ENCODE measurements at places on chromosomes 11 and 22. TPM values are rescaled to one million over a fixed set of nuclear protein-coding genes. Genes with fewer than 3 reads are reported as not detected.

GATD1 gene
- 93.6 TPM for total RNA-seq

DNA sequence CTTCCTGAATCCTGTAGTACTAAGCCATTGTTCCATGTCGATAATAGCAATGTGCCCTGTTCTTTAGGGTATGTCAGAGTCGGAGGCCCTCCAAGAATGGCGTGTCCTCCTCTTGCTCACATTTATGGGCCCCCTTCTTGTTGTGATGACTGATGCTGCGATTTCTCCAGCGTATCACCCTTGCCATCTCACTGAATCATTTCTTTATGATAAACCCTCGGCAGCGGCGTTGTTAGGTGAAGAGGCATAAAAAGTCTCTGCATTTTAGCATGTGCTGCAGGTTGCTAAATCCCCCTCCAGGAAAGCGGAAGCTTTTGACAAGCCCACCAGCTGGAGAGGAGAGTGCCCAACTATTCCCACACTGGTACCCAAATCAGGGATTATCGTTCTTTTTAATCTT is 1045.3 kb downstream of the BRD1 start:
- H3K4me3 ChIP-seq, result no peak overlapping the region
- H3K27me3 ChIP-seq, result no peaks in the 10 kb centered on the region
- H3K36me3 ChIP-seq, result no peaks in the 10 kb centered on the region
- DNase-seq, result no peak

GRCh38 chr11:125372911-125373310 is 123.2 kb downstream of the FEZ1 start:
- H3K4me3 ChIP-seq, result no peak overlapping the region
- H3K27me3 ChIP-seq, result peaks cover 5% of the 10 kb centered on the region
- no peak for DNase-seq
- H3K27ac ChIP-seq, result no peak overlapping the region

- peaks cover 38% of the 10 kb centered on the region for H3K4me1 ChIP-seq
- peaks cover 8% of the 10 kb centered on the region for H3K27me3 ChIP-seq
- H3K4me3 ChIP-seq, result peak overlapping the region; percentile 28
- DNase-seq, result no peak
Measured at GRCh38 chr11:65559951-65560537, 1.9 kb upstream of the LTBP3 start.

DNA sequence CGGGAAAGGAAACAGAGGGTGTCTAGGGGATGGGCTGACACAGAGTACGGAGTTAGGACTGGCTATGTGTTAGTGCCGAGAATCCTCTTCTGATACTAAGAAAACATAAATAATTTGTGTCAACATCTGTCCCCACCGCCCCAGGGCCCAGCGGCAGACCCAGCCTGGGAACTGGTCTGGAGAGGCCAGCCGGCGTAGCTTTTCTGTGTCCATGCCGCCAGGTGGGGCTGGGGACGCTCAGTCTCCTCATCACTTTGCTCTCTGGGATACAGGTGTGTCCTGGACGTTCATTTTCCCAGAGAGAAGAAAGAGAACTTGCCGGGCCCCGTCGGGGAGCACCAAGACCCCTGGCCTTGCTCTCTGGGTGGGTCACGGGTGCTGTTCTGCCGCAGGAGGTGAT is 54.7 kb downstream of the WNT7B start:
- H3K36me3 ChIP-seq, result no peaks in the 10 kb centered on the region
- H3K27me3 ChIP-seq, result no peaks in the 10 kb centered on the region
- DNase-seq, result no peak
- H3K27ac ChIP-seq, result no peak overlapping the region
- H3K4me1 ChIP-seq, result no peaks in the 10 kb centered on the region

FAM76B gene
- 45.3 TPM for total RNA-seq

DNA sequence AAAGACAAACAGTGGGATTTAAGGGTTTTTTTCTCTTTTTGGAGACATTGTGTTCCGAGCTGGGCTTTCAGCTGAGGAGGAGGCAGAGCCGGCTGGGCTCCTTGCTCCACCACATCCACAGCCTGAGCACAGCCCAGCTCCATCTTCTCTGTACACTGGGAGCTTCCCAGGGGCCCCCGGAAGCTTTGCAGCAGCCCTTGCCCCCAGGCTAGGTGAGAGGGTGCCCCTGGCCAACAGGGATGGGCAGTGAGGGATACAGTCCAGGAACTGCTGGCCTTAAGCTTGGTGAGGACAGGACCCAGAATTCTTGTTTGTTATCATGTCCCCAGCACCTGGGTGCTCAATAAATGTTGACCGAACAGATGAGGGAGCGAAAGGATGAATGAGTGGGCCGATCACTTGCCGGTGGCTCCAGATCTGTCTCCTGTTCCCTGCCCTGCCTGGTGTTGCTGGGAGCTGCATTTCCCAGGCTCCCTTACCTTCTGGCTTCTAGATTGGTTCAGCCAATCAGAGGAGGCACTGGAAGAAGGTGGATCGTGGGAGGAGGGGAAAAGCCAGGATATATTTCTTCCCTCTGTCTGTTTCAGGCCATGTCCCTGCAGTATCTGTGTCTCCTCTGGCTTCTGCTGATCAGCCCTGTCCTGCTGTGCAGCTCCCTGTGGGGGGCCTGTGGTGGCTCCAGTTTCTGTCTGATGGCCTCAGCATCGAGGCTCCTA is 26.5 kb upstream of the NECTIN1 start:
- peaks cover 18% of the 10 kb centered on the region for H3K27me3 ChIP-seq
- no peaks in the 10 kb centered on the region for H3K36me3 ChIP-seq
- no peak for DNase-seq
- H3K4me3 ChIP-seq, result no peak overlapping the region

GRCh38 chr22:49838771-49839717 is 11.4 kb upstream of the BRD1 start:
- DNase-seq, result no peak
- peaks cover 31% of the 10 kb centered on the region for H3K27me3 ChIP-seq
- H3K4me1 ChIP-seq, result peaks cover 4% of the 10 kb centered on the region
- H3K27ac ChIP-seq, result no peak overlapping the region

DCUN1D5 gene
- 39.1 TPM for total RNA-seq

- no peaks in the 10 kb centered on the region for H3K36me3 ChIP-seq
- peaks cover 12% of the 10 kb centered on the region for H3K4me1 ChIP-seq
- no peak for DNase-seq
- no peak overlapping the region for H3K27ac ChIP-seq
- no peaks in the 10 kb centered on the region for H3K27me3 ChIP-seq
Measured at GRCh38 chr22:50186761-50187523, 1.2 kb downstream of the TRABD start.

NRXN2 gene
- 8.5 TPM for total RNA-seq

CHADL gene
- 0.61 TPM for total RNA-seq

TH gene
- total RNA-seq, result 0.68 TPM

DNA sequence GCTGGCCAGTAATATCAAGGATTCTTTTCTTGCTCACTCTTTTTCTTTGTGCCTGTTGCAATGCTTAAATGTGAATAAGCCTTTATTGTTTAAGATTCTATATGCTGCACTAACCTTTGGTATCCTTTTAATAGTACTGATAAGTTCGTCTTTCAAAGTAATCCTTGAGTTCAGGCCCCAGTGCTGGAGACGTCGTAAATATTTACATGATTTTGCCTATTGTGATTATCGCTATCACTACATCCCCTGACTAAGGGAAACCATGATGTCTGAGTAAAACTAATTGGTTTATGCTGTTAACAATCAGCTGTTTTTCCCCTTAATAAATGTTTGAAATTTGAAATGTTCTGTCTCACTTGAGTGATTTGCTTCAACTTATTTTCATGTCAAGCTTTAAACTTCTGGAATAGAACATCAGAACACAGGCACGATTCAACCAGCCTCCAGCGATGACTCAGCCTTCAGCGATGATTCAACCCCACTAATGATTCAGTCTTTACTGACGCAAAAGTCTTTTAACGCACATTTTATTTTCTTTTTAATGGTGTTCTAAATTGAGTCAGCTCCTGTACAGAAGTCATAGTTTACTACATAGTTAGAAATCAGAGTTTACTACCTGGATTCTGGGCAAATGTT is 3.9 kb downstream of the HTATIP2 start:
- H3K4me1 ChIP-seq, result peaks cover 30% of the 10 kb centered on the region
- peak overlapping the region; percentile 3 for H3K4me3 ChIP-seq
- H3K36me3 ChIP-seq, result peaks cover 2% of the 10 kb centered on the region
- H3K27ac ChIP-seq, result peak overlapping the region; percentile 88
- H3K27me3 ChIP-seq, result peaks cover 16% of the 10 kb centered on the region

GRCh38 chr11:8593935-8594909 is at the start of gene STK33:
STK33 (minus strand) TSS chr11:8594228; CDS start chr11:8474905, 119,323 bp downstream.
- H3K27ac ChIP-seq, result peak within 1 kb of the TSS; percentile 70
- H3K36me3 ChIP-seq, result no peaks in the 10 kb centered on the region
- DNase-seq, result peak; percentile 55
- peak within 1 kb of the TSS; percentile 89 for H3K4me3 ChIP-seq
- peaks cover 17% of the 10 kb centered on the region for H3K4me1 ChIP-seq

GRCh38 chr11:61870541-61871031 is 20.8 kb downstream of the FADS3 start:
- peak overlapping the region; percentile 87 for H3K4me3 ChIP-seq
- H3K27me3 ChIP-seq, result peaks cover 33% of the 10 kb centered on the region
- no peak for DNase-seq
- H3K36me3 ChIP-seq, result peaks cover 7% of the 10 kb centered on the region

OR8G1 gene
- total RNA-seq, result not detected

DNA sequence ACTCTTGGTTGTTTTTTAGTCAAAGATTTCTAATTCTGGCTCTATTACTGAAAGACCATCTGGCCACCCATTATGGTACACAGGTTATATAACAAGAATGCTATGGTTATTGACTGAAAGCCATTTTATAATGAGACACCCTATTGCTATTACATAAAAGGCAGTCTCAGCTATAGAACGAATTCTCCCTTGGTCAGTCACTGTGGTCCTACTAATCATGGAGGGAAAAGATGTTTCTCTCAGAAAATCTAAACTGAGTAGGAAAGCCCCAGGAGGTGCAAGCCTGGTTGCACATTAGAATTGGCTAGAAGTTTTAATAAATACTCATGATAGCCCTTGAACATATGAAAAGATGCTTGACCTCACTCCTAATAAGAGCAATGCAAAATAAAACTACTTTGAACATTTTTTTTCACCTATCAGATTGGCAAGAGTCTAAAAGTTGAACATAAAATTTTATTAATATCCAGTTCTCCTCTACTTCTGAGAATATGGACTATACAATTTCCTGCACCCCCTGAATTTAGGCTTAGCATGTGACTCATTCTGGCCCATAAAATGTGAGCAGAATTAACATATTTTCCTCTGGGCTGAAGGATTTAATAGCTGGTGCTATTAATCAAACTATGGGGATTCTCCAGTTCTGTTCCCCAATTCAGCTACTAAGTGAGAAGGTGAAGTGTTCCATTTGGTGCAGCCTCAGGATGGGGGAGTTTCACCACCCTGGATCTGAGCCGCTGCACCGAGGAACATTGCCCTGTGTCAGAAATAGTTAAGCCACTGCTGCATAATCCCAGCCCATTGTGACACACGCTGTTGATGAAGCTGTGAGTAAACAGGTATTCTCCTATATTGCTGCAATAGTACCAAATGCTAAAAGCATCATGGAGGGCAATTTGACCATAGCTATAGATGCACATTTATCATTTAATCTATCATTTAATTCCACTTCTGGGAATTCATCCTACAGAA is 11.5 kb upstream of the CRKL start:
- no peaks in the 10 kb centered on the region for H3K4me1 ChIP-seq
- no peak overlapping the region for H3K4me3 ChIP-seq
- DNase-seq, result no peak
- H3K27ac ChIP-seq, result no peak overlapping the region
- no peaks in the 10 kb centered on the region for H3K36me3 ChIP-seq

GRCh38 chr22:31107894-31108218 is 488 bp upstream of the SELENOM start:
- peaks cover 6% of the 10 kb centered on the region for H3K4me1 ChIP-seq
- no peak overlapping the region for H3K27ac ChIP-seq

DNA sequence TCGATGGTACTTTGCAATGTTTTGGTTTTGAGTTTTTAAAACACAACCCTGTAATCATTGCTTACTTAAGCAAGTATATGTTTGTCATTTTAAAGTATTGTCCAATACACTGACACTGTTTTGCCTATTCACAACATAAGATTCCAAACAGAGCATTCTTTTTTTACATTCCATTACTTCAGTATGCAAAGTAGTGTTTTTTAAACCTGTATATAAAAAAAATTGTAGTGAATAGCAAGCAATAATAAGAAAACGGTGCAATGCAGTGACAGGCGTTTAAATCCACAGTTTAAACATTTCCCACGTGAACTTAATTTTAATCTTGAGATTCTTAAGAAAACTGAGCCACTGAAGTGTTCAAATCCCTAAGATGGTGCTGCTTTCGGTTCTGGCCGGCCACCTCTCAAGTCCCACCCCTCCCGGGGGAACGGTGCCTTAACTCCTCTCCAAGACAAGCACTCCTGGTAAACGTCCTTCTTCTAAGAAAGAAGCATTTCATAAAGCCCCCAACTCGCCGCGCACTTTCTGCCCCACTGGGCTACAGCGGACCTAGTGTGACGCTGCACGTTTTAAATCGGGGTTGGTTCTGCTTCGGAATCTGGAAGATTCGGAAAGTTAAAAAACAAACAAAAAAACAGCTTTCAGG is 2.9 kb downstream of the PGR start:
- peaks cover 11% of the 10 kb centered on the region for H3K4me1 ChIP-seq
- no peak for DNase-seq
- peaks cover 3% of the 10 kb centered on the region for H3K36me3 ChIP-seq

DNA sequence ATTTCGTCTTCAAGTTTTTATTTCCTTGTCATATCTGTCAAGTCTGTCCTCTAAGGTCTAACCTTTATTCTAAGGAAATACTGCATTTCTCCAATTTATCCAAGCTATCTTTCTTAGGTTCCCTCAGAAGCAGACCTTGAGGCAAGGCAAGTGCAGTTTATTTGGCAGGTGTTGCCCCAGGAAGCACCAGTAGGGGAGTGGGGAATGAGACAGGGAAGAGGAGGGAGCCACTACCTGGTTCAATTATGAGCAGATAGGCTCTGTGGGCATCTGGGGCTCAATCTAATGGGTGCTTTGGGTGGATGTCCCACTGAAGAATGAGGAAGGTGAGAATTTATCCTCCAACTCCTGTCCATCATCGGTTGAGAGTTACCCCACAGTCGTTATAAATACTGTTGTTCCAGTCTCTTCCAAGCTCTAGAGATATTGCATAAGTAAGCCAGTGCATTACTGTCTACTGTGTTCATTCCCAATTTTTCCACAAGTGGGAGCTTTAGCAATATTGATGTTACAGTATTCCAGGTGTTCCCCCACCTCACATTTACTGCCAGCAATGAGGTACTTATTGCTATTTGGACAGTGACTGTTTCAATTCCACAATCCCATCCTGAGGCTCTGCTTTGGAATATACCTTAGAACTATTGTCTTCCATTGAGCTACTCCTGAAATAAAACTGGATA is 154.9 kb upstream of the CEP126 start:
- no peaks in the 10 kb centered on the region for H3K36me3 ChIP-seq
- H3K4me3 ChIP-seq, result no peak overlapping the region
- H3K27me3 ChIP-seq, result no peaks in the 10 kb centered on the region

FZD4 gene
- total RNA-seq, result 4.1 TPM

MED19 gene
- total RNA-seq, result 24.1 TPM

GRCh38 chr11:110219006-110219785 is 77.2 kb downstream of the RDX start:
- H3K27me3 ChIP-seq, result no peaks in the 10 kb centered on the region
- H3K4me1 ChIP-seq, result no peaks in the 10 kb centered on the region
- no peak overlapping the region for H3K4me3 ChIP-seq
- H3K27ac ChIP-seq, result no peak overlapping the region
